Right ventricle myocardium superior (tissue), 1 donor: ENCODE measurements at places on chromosomes 6 and 20. TPM values are rescaled to one million over a fixed set of nuclear protein-coding genes. Genes with fewer than 3 reads are reported as not detected.

The SIRPB1 gene
- 0.35 TPM for total RNA-seq

The ZBTB46 gene
- 13.5 TPM for total RNA-seq

The FABP7 gene
- total RNA-seq, result not detected

The HLA-DQB2 gene
- 1.7 TPM for total RNA-seq

The BFSP1 gene
- 0.73 TPM for total RNA-seq

The LY6G5C gene
- 1.3 TPM for total RNA-seq

The TMEM244 gene
- total RNA-seq, result not detected
